ENCODE measurements at places on chromosomes 5 and 9.

- DNase-seq: no peak
Measured at GRCh38 chr9:77705636-77706035, 57.5 kb upstream of the GNA14 start.

GRCh38 chr9:126689027-126689825 is 75.5 kb downstream of the LMX1B start:
- DNase-seq: no peak

DNA sequence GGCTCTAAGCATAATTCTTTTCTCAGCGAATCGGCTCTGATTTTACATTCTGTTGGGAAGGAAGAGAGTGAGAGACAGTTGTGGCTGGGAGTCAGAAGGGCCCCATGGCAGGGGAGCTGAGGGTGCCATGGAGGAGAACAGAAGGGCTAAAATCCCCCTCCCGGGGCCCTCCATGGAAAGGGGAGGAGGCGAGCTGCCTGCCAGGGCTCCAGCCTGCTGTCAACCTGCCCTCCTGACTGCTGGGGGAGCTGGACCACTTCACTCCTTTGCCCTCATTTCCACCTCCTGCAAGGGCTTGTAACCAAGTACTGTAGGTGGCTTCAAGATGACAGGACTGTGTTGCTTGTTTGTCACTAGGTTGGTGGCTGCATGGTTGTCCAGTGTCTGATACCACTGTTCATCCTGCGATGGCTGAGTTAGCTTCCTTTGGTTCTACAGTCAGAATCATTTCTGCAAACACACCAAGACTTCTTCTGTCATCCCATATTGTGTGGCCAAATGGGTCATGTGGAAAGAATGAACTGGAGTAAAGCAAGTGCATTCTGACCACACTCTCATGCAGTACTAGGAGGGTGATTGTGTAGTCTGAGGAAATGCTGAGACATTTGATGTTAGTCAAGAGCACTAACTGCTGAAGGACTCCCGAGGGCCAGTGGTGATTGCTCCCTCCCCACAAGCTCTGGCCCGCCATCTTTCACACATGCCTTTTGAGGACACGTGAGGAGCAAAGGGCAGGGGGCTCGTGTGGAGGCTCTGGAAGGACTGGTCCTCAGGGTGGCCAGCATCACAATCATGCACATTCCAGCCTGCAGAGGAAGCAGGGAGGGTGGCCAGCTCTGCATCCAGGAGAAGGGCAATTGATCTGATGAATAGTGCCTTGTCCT is 307.2 kb downstream of the GADD45G start:
- no peak for DNase-seq

GRCh38 chr5:154236536-154237375 is 46.2 kb downstream of the GALNT10 start:
- no peak for DNase-seq

DNA sequence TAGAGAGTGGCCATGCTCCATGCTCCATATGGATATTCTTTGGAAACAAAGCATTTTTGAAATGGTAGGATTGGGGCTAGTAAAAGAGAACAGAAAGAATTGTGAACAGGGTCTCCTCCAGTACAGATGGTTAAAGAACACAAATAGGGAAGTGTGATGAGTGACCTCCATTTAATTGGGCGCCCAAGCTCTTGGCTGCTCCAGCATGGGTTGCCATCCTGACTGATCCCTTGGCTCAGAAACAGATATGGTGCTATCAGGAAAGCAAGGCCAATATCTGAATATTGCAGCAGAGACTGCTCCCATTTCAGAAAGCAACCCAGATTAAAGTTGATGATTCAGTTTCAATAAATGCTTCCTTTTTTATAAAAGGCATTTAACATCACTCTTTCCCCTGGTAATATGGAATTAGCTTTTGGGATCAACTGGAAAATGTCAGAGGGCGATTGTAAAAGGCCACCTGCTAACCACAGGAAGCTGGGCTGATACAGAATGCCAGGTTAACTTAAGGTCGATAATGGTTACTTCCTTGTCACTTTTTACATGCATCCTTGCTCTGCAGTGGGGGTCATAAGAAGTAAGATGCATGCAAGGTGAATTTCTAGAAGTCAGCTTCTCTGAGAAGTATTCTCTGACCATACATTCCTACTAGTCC is 52.9 kb downstream of the TMC1 start:
- DNase-seq: no peak

- DNase-seq: no peak
Measured at GRCh38 chr9:96009223-96009602, 133.7 kb downstream of the ERCC6L2 start.

DNA sequence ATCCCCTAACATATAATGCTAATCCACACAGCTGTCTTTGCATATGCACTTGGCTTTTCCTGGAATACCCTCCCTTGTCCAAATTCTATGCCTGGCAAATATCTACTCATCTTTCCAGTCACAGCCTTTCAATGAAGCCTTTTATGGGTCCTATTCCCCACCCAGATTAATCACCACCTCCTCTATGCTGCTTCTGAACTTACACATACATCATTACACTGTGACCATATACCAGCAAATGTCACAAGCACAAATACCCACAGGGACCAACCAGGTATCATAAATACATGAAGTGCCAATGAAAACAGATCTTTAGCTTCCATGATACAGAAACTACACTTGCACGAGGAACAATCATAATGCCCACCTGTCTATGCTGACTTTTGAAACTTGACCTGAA is 22.3 kb downstream of the LPAR1 start:
- DNase-seq: no peak

DNA sequence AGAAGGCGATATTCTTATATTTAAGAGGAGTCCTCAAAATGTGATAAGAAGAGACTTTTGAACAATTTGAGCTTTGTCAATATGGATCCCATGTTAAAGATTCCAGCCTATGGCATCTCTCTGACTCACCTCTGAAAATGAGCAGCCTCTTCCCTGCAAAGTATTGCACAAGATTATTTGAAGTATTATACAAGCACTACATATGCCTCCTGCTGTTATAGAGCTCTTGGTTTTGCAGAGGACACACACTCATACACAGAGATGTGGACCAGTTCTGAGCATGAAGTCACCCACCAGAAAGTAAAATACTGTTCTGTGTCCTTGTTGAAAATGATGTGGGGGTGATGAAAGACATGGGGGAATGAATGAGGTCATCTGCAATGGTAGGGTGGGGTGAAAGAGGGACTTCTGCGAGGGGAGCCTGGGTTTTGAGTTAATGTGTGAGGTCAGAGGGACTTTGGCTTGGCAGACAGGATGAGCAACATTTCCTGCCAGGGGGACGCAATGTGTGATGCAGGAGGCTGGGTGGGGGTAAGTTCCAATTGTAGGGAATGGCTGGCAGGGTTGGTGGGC is 25.8 kb downstream of the FBXL7 start:
- DNase-seq: no peak

DNA sequence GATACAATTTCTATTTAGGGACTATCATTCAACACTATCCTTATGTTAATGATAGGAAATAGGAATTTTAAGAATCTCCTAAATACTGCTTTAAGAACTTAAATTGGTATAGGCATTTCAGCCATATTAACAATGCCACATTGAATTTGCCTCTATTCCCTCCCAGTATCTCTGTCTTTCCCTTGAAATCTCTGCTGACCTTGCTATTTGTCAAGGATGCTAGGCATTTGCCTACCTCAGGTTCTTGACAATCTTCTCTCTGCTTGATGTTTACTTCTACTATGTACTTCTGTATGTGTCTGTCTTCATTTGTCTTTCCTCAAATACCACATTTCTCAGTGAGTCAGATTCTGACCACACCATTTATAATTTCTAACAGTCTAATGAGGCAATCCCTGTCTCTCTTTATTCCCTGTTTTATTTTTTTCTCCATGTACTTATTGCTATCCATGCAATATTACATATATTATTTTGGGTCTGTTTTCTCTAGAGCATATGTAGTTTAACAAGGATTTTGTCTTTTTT is 1461.4 kb upstream of the CDH9 start:
- no peak for DNase-seq

- no peak for DNase-seq
Measured at GRCh38 chr5:167571824-167572223, 719.6 kb upstream of the WWC1 start.

- no peak for DNase-seq
Measured at GRCh38 chr9:71915495-71915894, 4.1 kb downstream of the C9orf85 start.

DNA sequence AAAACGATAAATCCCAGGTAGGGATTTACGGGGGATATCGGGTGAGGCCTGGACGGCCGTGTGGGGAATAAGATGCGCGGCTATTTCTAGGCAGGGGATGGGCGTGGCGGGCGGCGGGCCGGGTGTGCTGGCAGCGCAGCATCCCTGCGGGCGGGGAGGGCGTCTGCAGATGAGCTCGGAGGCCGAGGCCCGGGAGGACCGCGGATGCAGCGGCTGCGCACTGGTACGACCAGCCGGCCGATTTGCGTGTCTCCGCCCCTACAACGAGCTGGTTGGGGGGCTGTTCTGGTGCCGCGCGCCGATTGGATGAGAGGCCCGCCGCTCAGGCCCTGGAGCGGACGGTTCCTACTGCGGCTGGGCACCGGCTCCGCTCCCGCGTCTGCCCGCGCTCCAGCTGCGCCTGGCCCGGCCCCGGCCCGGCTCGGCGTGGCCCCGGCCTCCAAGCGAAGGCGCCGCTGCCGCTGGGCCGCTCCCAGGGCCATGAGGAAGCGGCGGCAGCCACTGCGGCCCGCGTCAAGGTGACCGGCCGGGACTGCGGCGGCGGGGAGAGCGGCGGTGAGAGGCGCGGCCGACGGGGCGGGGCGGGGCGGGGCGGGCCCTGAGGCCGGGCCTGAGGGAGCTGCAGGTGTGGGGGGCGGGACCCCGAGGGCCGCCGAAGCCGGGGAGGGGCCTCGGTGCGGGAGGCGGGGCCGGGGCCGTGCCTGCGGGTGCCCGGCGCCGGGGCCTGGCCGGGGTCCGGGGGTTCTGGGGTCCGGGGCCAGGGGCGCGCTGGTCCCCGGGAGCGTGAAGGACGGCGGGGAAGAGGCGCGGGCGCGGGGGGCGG is at the start of gene RALGPS1:
RALGPS1 (plus strand) TSS at position 325 of the 823 bp plus-strand sequence. CDS start 47,508 bp downstream, outside the sequence.
- DNase-seq: peak; percentile 83

DNA sequence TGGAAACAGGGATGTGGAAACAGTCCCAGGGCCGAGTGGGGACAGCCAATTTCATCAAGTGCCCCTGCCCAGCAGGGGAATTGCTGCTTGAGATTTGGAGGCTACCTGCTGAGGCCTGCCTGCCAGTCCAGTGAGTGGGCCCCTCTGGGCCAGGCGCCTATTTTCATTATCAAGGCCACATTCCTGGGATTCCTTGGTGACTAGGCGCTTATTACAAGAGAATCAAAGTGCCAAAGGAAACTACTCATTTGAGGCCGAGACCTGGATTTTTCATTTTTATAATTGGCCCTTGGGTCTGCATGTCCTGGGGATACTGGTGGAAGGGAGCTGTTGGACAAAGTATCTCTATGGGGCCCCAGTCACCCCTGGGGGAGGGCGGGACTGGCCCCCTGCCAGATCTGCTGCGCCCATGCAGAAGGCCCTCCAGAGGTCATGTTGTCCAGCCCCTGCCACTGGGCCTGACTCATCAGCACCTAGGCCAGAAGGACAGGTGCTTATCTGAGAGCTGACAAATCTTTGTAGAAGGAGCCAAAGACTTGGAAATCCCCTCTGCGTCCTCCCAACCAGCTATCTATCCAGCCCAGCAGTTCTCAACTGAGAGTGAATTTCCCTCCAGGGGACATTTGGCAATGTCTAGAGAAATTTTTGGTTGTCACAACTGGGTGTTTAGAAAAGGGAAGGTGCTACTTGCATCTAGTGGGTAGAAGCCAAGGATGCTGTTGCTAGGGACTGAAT is 45.6 kb downstream of the FOXI1 start:
- DNase-seq: no peak

GRCh38 chr9:8670751-8671150 is 871.2 kb upstream of the DMAC1 start:
- DNase-seq: no peak

- no peak for DNase-seq
Measured at GRCh38 chr5:125421006-125421405, 674.6 kb upstream of the ZNF608 start.

DNA sequence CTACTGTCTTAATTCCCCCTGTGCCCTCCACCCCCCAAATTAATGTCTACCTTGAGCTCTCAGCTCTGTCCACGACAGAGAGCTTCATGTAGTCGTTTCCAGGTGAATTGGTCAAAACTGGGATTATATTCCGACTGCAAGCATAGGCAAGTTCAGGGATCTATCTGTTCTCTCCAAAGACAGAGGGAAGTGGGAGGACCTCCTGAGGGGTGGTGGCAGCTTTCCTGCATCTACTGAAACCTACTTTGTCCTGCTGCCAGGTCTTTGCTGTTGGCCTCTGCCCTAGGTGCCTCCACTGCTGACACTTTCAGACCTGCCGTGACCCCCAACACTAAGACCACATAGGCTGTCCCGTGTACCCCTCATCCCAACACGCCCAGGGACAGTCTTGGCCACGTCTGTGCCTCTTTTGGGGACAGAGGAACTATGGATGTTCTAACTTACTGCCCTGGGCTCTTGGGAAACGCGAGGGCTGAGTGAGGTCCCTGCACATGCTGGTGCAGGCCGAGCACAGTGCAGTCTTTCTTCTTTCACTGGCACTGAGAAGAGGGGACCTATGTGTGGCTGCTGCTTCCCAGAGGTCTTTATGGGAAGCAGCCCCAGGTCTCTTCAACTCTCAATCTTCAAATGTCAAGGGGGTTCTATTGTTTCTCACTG is 125.6 kb downstream of the NTRK2 start:
- DNase-seq: no peak

DNA sequence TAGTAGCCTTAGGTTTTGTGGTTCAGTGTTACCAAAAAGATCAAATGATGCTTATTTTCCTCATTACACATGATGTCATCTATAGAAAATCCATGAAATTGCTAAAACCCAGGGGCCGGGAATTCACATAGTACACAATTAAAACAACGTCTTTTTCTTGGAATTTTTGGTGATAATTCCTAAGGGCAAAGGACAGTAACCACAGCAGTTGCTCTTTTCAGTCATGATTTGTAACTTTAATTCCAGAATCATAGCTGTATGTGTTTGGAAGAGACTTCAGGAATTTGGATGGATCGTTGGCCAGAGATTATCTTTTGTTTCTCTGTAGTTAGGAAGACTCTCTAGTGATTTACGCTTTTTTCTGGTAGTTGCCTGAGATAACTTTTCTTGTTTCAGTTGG is 748.7 kb downstream of the TLE4 start:
- DNase-seq: no peak

GRCh38 chr5:61004448-61004847 is 59.4 kb downstream of the NDUFAF2 start:
- DNase-seq: no peak

- no peak for DNase-seq
Measured at GRCh38 chr5:120007598-120007997, 378.2 kb downstream of the FAM170A start.

GRCh38 chr5:133635051-133635450 is 22.7 kb upstream of the FSTL4 start:
- DNase-seq: no peak

DNA sequence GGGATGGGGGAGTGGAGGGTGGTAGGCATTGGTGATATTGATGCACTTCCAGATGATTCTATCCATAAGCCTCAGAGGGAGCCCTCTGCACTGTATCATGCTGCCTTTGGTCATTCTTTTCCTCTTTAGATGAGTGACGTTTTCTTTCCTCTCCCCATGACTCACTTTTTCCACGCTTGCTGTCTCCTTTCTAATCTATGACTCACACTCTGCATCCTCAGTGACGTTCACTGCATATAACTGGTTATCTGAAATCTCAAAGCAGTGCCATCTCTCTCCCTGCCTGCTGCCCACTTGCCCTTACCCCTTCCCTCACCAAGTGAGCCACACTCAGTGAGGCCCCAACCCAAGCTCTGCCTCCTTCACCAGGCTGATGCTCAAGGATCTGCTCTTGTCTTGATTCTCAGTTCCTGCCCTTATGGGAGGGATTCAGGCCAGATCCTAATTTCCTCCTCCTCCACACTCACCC is 31.6 kb downstream of the PTGS1 start:
- no peak for DNase-seq

- no peak for DNase-seq
Measured at GRCh38 chr5:179765400-179765799, 28.4 kb upstream of the LTC4S start.

Data from central memory CD4-positive, alpha-beta T cell (primary cell).